Right hindlimb (tissue), 1 donor: ENCODE measurements at places on chromosomes 7 and 10.
A peak's percentile ranks its signal among the peaks of the same experiment; 100 is the strongest.

- DNase-seq: peak; percentile 25
Observed at GRCh38 chr10:123150271-123150985, 2.5 kb downstream of the HMX2 start.

DNA sequence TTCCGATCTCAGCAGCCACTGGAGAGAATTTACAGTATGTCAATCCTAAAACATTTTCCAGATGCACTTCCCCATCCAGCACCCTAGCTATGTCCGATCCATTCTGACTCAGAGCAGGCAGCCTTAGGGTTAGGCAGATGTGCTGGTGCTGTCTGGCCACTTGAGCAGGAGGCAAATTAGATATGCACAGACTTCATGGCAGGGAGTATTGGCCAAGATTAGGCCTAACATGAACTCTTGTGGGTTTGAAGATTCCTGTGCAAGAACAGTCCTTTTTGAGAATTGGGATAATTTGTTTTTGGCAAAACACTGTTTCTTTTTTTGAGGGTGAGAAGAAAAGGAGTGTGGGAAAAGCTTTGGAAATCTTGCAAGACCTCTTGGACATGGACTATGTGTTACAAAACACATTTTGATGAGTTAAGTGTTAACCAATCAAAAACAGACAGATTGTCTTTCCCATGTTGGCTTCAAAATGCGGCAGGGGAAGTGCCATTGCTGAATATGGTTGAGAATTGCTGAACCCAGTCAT lies 218.6 kb upstream of the INHBA start:
- DNase-seq: no peak

DNA sequence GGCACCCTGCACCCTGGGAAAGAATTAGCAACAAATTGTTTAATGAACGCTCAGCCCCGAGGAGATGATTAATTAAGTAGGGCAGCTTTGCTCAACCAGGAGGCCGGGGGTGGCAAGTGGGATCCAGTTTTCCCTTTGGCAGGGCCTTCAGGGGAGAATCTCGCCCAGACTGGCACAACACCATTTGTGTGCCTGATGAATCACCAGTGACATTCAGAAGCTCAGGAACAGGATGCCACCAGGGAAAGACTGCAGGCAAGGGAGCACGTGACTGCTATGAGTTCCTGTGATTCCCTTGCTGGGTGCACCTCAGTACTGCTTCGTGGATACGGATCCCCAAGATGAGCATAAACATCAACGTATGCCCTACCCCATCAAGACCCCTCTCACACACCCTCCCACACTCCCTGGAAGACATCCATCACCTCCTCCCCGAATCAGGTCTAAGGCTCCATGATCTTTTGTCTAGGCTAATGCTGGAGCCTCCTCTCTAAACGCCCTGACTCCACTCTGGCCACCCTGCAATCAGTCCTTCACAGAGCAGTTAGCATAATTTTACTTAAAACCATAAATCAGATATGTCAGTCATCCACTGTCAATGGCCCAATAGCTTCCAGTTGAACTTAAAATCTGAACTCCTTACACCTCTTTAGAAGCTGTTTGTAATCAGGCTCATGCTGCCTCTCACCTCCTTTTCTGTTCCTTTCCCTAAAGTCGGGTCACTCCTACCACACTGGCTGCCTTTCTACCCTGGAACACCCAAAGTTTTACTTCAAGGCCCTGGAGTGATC lies 109.2 kb upstream of the AGK start:
- DNase-seq: no peak

DNA sequence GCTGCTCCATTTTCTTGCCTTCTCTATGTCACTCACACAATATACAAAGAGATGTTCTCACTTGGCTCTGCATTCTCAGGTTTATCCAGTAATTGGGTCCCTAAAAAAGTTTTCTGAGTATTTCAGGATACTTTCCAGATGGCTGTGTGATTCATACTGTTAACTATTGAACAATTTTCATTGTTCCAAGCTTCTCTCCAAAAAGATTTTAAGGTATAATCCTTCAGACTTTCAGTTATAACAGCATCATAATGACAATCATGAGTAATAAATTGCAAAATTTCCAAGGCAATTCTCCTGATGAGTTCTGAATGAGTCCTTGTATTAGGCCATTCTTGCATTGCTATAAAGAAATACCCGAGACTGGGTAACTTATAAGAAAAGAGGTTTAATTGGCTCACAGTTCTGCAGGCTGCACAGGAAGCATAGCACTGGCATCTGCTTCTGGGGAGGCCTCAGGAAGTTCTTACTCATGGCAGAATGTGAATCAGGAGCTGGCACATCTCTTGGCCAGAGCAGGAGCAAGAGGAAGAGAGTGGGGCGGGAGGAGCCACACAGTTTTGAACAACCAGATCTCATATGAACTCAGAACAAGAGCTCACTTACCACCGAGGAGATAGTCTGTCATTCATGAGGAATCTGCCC lies 148.1 kb downstream of the SLC16A9 start:
- DNase-seq: peak; percentile 49

DNA sequence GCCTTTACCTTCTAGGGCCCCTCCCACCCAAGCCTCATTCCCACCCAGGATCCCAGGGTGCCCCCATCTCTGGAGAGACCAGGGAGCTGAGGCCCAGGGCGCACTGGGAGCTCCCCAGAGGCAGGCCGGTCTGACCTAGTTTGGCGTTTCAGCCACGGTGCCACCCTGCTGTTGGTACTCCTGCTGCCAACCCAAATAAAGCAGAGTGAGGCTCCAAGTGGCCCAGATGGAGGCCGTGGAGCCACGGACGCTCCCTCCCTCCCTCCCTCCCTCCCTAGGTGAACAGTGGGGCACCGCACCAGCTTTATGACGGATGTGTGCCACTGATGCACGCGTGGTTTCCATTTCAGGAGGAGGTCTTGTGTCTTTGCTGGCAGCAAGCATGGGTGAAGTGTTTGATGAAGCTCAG lies 1.8 kb downstream of the INPP5A start:
- DNase-seq: peak; percentile 30

GRCh38 chr10:62384057-62384446 lies 9.9 kb downstream of the ZNF365 start:
- DNase-seq: no peak

- no peak for DNase-seq
Observed at GRCh38 chr7:121793716-121794115, 79.2 kb upstream of the PTPRZ1 start.

GRCh38 chr7:76193883-76194282 lies 7.8 kb upstream of the SRRM3 start:
- no peak for DNase-seq

GRCh38 chr10:131047501-131047900 lies 264.0 kb downstream of the TCERG1L start:
- DNase-seq: no peak

DNA sequence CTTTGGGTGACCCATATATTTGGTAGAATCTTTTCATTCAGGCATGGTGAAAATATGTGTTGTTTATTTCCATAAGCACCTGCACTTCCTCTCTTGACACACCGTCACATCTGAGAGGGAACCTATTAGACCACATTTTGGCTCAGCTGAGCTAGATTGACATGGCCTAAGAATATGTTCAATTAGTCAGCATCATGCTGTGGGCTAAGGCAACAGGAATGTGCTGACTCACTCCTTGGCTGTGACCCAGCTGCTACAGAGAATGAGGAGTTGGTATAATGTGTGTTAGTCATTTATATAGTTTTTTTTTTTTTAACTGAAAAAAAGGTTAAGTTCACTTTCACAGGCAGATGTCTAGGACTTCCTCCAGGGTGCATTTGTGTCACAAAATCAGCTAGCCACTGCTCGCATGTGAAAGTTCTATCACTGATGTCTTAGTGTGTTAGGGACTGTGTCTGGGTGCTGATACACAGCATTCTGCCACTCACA lies 180.6 kb downstream of the SEMA3E start:
- peak; percentile 63 for DNase-seq

- no peak for DNase-seq
Observed at GRCh38 chr7:139674752-139675126, 103.1 kb downstream of the HIPK2 start.

DNA sequence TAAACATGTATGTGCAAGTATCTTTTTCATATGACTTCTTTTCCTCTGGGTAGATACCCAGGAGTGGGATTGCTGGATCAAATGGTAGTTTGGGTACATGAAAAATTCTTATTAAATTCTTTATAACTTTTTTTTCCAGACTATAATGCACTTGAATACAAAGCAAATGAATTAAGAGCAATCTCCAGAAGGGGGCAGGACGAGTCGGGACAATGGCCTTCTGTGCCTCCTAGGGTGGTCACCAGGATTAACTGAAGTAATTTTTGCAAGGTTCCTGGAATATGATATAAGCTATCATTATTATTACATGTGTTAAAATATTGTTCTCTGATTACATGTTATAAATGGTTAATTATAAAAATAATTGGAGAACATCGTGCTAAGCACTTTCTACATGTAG lies 127.2 kb downstream of the PPP1R17 start:
- DNase-seq: no peak

- DNase-seq: no peak
Observed at GRCh38 chr7:31382722-31383121, 42.2 kb upstream of the NEUROD6 start.
